ENCODE measurements at places on chromosomes 7 and 10.
A peak's percentile ranks its signal among the peaks of the same experiment; 100 is the strongest.

DNA sequence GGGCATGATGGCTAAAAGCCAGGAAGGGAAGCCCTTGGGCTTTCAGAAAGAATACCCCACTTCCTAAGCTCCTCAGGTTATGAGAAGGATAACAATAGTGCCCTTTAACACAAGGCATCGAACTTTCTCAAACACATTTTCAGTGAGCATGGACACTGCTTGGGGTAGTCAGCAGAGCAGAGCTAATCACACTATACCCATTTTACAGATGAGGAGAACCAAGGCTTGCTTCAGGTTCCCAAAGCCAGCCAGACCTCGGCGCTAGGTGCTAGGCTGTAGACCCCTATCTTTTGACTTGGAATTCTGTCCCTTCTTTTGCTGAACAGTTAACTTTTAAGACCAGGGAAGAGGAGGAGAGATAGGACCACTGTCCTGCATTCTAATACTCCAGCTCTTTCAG is 1.8 kb downstream of the NEURL1 start:
- DNase-seq = no peak

GRCh38 chr10:95406651-95407280 is 116.0 kb upstream of the PDLIM1 start:
- DNase-seq = peak; percentile 22

DNA sequence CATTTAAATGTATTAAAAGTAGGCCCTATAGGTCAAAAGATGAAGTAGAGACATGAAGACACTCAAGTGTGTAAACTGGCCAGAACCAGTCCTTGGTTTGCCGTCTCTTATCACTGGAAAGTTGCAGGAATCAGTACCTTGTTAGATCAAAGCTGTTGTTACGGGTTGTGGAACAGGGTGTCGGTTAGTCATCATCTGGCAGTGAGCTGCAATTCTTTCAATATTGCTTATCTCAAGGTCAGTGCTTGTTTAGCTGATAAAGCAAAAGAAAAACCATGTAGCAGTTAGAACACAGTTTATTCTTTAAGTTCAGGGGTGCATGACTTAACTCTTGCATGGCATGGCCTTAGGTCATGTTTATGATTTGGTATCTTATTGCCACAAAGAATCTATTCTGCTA is 10.0 kb upstream of the SLC13A1 start:
- no peak for DNase-seq

DNA sequence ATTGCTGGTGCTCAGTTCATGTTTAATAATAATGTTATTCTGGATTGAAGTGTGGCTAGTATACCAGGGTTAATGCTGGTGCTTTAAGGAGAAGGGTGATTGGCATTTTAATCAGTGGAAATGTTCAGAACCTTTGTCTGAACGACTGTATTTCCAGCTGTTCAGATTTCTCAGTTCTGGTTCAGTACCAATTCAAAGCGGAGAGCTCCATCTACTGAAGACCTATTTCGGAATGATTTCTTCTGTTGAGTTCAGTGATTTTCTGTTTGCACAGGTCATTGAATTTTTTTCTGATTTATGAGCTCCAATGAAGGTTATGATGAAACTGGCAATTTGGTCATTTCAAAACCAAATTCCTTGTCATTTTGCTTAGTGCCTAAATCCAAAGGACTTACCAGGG is 160.1 kb downstream of the EXOC4 start:
- DNase-seq = no peak

DNA sequence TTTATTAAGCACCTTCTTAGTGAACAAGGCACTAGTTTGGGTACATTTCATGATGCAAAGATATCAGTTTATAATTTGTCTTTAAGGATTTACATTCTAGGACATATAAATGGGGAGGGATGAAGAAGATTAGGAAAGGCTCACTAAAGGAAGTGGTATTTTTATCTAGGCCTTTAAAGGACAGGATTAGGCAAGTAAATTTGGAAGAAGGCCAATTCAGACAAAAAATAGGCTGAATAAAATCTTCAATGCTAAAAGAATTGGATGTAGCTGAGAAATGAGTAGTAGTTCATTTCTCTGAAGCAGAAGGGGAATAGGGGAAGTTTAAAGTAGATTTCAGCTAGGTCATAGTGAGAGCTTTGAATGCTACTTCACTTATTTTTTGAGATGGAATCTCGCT is 4.8 kb upstream of the FAM24B start:
- DNase-seq = no peak

DNA sequence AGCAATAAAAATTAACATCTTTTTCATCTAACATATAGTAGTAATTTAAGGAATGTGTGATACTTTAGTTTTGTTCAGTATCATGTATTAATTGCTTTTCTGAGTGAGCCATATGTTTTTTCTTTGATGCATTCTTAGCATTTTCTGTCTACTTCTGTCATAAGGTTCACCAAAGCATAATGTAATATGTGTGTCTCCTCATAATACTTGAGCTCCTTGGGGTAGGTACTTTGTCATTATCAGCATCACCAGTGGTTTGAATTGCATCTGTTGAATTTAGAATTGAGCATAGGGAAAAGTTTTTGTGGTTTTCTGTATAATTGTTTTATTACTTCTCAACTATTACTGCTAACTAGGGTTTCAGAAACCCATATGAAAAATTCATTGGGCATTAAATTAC is 26.5 kb downstream of the VPS50 start:
- DNase-seq = no peak

DNA sequence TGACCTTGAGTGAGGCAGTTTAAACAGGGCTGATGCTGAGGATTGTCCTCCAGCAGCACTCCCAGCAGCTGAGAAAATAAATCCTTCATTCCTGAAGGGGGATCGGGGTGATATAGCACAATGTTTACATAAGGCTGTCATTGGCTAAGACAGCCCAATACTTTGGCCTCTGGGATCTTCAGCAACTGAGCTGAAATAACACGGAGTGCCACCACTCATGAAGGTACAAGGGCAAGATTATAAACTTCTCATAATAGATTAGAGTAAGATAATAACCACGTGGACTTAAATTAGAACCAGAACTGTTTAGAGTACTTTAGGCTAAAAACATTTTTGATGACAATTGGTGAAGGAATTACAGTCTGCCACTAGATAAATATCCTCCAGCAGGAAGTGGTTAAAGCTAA is 70.0 kb upstream of the PAPSS2 start:
- no peak for DNase-seq

- DNase-seq = no peak
Observed at GRCh38 chr10:103649654-103650423, 156.3 kb downstream of the NEURL1 start.

GRCh38 chr10:69895759-69896158 is 94.1 kb downstream of the COL13A1 start:
- DNase-seq = no peak

DNA sequence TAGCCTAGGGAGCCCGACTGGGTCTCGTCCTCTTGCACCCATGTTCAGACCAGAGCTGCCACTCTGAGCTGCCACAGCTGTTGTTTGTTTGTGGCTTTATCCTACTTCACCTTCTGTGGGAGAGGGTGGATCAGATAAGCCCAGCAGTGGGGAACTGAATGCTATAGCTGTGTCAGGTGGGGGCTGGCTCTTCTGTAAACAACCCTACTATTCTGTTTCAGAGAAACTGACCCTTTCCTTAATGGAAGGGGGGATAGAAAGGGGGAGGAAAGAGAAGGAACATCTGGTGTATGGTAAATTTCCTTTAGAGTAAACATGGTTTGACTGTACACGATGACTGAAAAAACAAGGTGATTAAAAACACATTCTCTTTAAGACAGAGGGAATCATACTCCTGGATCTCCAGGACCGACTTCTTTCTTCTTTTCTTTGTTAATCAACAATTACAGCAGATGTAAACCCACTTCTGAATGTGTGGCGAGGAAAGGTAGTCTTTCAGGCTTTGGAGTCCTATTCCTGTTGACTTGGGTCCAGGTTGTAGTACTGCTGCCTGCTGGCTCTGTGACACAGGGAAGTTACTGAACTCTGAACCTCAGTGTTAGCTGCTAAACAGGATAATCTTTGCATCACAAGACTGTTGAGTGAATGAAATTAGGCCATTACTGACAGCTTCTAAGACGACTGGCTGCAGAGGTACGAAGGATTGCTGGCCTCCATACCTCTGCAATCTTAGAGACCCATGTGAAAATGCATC is 6.0 kb downstream of the PRXL2A start:
- peak; percentile 17 for DNase-seq

GRCh38 chr10:26505491-26505890 is 67.3 kb downstream of the APBB1IP start:
- no peak for DNase-seq

GRCh38 chr10:98135222-98135899 is 904 bp downstream of the R3HCC1L start:
- no peak for DNase-seq

DNA sequence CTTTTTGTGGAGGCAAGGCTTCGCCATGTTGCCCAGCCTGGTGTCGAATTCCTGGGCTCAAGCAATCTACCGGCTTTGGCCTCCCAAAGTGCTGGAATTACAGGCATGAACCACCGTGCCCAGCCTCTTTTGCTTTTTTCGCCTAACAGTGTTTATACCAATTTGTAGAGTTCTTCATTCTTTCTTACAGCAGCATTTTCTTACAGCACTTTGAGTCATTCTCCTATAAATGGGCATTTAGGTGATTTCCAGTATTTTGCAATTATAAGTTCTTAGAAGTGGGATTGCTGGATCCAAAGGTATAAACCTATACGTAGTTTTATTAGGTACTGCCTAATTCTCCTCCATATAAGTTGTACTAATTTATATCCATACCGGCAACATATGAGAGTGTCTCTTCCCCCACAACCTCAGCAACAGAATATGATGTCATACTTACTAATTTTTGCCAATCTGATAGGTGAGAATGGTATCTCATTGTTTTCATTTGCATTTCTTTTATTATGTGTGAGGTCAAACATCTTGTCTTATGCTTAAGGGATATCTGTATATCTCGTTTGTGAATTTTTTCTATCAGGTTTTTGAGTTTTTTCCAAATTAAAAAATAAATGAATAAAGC is 39.1 kb downstream of the SUFU start:
- no peak for DNase-seq

GRCh38 chr10:101071885-101072433 is 10.2 kb downstream of the KAZALD1 start:
- DNase-seq = no peak

- no peak for DNase-seq
Observed at GRCh38 chr7:2405601-2406345, 2.4 kb downstream of the CHST12 start.

- DNase-seq = no peak
Observed at GRCh38 chr7:139011373-139011772, 24.5 kb downstream of the ZC3HAV1L start.

- DNase-seq = no peak
Observed at GRCh38 chr10:16986406-16987205, 143.0 kb downstream of the CUBN start.

GRCh38 chr10:96910488-96911395 is 78.6 kb downstream of the LCOR start:
- peak; percentile 49 for DNase-seq

DNA sequence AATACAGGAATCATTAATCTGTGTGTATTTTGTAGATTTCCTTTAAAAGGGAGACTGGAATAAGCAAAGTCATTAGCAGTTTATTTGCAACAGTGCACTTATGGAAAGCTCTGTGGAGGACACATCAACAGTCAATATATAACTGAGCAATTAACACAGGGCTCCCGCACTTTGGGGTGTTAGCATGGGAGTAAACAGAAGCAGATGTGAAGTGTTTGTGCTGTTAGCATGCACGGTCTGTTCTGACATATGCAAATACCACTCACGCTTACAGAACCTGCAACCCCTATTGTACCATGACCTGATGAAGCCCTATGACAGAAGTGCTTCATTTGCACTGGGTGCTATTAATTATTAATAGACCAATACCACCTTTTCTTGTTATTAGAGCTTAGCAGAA is 118.9 kb downstream of the PPP1R3A start:
- no peak for DNase-seq

DNA sequence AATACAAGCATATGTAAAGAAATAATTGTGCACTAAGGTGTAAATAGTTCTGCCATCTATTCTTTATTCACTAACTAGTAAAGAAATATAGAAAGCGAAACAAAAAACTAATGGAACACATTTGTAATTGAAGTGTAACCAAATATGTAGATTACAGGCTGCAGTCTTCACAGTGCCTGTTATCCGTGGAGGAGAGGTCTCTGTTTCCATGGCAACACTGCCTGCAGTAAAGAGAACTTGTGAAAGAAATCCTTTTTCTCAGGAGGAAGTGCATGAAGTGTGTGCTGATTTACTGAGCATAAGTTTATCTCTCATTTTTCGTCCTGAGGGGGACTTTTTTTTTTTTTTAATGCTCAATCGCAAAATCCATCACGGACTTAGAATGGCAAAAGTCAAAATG is 102.5 kb downstream of the APBB1IP start:
- DNase-seq = no peak

GRCh38 chr7:107874605-107875446 is 16.2 kb upstream of the DLD start:
- DNase-seq = peak; percentile 71

DNA sequence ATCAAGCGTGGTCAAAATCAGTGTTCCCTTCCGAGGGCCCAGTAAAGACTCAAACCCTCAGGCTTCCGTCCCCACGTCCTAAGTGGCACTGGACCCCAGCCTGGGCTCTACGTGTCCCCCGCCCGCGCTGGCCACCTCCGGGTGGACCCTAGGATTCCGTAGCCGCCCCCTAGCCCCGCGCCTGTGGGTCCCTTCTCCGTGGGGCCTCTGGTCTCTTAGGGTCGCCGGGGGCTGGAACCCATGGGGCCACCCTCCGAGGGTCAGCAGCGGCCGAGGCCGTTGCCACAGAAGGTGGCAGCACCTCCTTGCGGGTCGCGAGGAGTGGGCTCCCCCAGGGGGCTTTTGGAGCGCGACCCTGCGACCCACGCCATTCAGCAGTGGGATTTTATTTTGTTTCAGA is 170.5 kb upstream of the EEPD1 start:
- no peak for DNase-seq

DNA sequence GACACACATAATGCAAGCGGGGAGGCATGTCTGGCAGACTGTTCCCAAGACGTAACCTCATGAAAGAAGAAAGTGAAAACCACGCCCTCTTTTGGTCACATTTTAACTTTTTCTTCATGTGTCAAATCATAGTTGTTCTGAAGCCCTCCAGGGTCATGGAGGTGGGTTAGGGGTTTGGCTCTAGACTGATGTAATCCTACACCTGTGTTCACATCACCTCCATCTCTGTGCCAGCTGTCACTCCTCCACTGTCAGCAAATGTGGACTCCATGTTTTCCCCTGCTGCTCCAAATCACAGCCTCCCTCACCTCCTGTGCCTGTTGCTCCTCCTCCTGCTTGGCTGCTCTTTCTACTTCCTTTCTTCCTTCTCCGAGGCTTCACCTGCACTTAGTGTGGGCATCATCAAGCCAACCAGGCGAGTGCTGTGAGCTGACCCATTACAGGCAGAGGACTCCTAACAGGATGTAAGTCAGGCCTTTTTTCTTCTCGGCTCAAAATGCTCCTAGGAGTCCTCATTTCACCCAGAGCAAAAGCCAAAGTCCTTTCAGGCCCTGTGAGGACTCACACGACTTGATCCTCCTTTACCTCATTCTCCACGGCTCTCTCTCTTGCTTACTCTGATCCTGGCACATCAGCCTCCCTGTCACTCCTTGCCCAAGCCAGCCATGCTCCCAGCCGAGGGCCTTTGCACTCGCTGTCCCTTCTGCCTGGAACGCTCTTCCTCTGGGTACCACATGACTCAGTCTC is 66.4 kb upstream of the IFRD1 start:
- peak; percentile 17 for DNase-seq

Data from inflammatory macrophage (primary cell).